ENCODE measurements at places on chromosomes 4 and X. TPM values are rescaled to one million over a fixed set of nuclear protein-coding genes. Genes with fewer than 3 reads are reported as not detected.

GRCh38 chr4:11039634-11040131, 355.1 kb upstream of the CLNK start:
- no peaks in the 10 kb centered on the region for H3K27me3 ChIP-seq
- no peak for DNase-seq
- H3K4me3 ChIP-seq = no peak overlapping the region

DNA sequence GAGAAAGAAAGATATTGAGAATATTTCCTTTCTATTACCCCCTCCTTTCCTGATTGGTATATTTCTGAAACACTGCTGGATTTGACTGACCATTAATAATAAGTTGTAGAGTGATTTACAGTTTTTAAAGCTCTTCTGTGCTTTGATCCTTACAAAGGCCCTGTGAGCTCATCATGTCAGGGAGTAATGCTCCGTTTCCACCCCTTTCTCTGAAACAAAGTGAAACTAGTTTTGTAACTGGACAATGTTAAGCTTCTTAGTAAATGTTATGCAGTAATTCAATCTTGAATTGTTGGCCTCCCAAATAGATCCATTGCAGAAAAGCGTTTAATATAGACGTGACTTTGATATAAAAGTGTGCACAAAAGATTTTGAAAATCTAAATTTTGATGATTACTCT, 190.1 kb upstream of the GNPDA2 start:
- no peaks in the 10 kb centered on the region for H3K4me1 ChIP-seq
- DNase-seq = no peak
- no peaks in the 10 kb centered on the region for H3K36me3 ChIP-seq

DNA sequence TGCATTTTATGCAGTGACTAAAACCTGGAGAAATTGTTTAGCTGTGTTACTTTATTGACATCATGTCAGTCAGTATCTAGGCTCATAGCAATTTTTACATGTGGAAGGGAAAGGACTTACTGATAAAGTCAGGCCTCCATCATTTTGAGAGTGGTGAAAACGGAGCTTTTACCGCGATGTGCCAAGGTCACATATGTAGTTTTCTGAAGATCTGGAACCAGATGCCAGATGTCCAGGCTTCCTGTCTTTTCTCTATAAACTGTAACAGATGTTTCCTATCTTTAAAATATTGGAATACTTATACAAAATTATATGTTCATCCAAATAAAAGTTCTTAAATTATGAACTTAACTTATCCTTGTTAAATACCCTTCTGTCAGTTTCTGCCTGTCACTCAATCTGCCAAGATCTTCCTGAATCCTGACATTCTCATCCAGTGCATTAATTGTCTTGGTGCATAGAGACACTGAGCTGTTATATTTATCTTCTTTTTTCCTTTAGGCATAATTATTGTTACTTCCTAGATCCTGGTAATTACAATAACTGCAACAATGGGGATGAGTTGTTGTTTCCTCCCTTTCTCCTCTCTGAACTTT, 1646.2 kb upstream of the TENM3 start:
- H3K4me3 ChIP-seq = no peak overlapping the region
- H3K27me3 ChIP-seq = no peaks in the 10 kb centered on the region
- H3K36me3 ChIP-seq = no peaks in the 10 kb centered on the region
- H3K27ac ChIP-seq = no peak overlapping the region

GRCh38 chr4:45004847-45005565, 278.6 kb upstream of the GNPDA2 start:
- H3K4me1 ChIP-seq = no peaks in the 10 kb centered on the region
- no peaks in the 10 kb centered on the region for H3K27me3 ChIP-seq
- H3K4me3 ChIP-seq = no peak overlapping the region
- H3K27ac ChIP-seq = no peak overlapping the region
- no peaks in the 10 kb centered on the region for H3K36me3 ChIP-seq

- no peaks in the 10 kb centered on the region for H3K4me1 ChIP-seq
- no peaks in the 10 kb centered on the region for H3K36me3 ChIP-seq
- H3K4me3 ChIP-seq = no peak overlapping the region
- H3K27me3 ChIP-seq = no peaks in the 10 kb centered on the region
- DNase-seq = no peak
These were observed 192.4 kb upstream of the RASGEF1B start for GRCh38 chr4:81664079-81664478.

DNA sequence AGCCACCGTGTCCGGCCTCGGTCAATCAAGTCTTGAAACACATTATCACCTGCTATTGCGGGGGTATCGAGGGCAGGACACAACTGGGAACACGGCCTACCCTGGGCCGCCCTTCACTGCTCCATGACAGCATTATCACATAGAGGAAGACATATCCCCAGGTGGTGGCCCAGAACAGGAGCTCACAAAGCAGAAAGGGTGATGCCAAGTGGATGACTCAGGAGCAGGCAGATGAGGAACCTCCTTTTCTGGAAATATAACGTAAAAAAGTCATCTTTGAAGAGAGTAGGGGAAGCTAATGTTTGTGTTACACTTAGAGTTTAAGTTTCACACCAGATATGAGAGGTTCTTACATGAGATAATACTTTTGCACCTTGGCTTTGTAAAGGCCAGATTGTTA, 5.3 kb upstream of the SUPT20HL1 start:
- peaks cover 55% of the 10 kb centered on the region for H3K27me3 ChIP-seq
- no peak overlapping the region for H3K4me3 ChIP-seq
- no peak for DNase-seq

- peaks cover 37% of the 10 kb centered on the region for H3K36me3 ChIP-seq
- no peak for DNase-seq
- no peak overlapping the region for H3K27ac ChIP-seq
- no peaks in the 10 kb centered on the region for H3K27me3 ChIP-seq
These were observed 28.5 kb upstream of the SLC25A6 start for GRCh38 chrX:1420371-1420770.

- peaks cover 24% of the 10 kb centered on the region for H3K27me3 ChIP-seq
- no peak for DNase-seq
- H3K4me1 ChIP-seq = peaks cover 4% of the 10 kb centered on the region
- H3K4me3 ChIP-seq = peak overlapping the region; percentile 58
These were observed 1.2 kb downstream of the NPNT start for GRCh38 chr4:105896461-105896942.

- no peak for DNase-seq
- no peaks in the 10 kb centered on the region for H3K36me3 ChIP-seq
- peaks cover 22% of the 10 kb centered on the region for H3K4me1 ChIP-seq
- H3K27ac ChIP-seq = peak overlapping the region; percentile 20
These were observed 100.9 kb upstream of the TBC1D9 start for GRCh38 chr4:140857111-140857510.

DNA sequence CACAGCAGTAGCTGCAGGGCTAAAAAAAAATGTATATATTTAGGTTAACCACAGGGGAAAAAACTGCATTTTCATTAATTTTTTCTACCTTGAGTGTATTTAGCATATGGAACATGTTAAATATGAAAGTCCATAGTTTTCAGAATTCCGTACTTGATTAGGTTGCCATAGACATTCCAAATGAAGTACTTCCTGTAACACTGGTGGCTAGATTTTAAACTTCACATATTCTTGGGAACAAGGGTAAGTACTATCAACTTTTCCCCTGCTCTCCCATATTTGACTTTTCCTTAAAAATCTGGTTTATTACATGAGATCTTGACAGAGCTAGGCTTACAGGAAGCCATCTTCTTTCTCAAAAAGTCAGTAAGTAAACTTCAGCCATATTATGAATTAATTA, 9.8 kb downstream of the SLC7A11 start:
- H3K27me3 ChIP-seq = no peaks in the 10 kb centered on the region
- no peaks in the 10 kb centered on the region for H3K36me3 ChIP-seq
- H3K4me1 ChIP-seq = no peaks in the 10 kb centered on the region
- no peak for DNase-seq

GRCh38 chr4:55758066-55758465, 61.5 kb upstream of the EXOC1L start:
- H3K27ac ChIP-seq = no peak overlapping the region
- no peaks in the 10 kb centered on the region for H3K27me3 ChIP-seq
- H3K4me1 ChIP-seq = peaks cover 3% of the 10 kb centered on the region
- no peaks in the 10 kb centered on the region for H3K36me3 ChIP-seq
- no peak overlapping the region for H3K4me3 ChIP-seq

- H3K4me3 ChIP-seq = no peak overlapping the region
- H3K27me3 ChIP-seq = no peaks in the 10 kb centered on the region
These were observed 18.2 kb downstream of the ADD1 start for GRCh38 chr4:2861631-2862436.

GRCh38 chr4:21811565-21811964, 137.0 kb downstream of the KCNIP4 start:
- no peaks in the 10 kb centered on the region for H3K36me3 ChIP-seq
- H3K4me3 ChIP-seq = no peak overlapping the region
- H3K4me1 ChIP-seq = no peaks in the 10 kb centered on the region
- H3K27me3 ChIP-seq = no peaks in the 10 kb centered on the region

GRCh38 chr4:147971116-147971515, 239.2 kb downstream of the ARHGAP10 start:
- H3K27me3 ChIP-seq = no peaks in the 10 kb centered on the region
- H3K36me3 ChIP-seq = no peaks in the 10 kb centered on the region
- no peak overlapping the region for H3K27ac ChIP-seq
- peaks cover 33% of the 10 kb centered on the region for H3K4me1 ChIP-seq

GRCh38 chrX:1673337-1673736, 58.5 kb downstream of the ASMT start:
- no peak overlapping the region for H3K27ac ChIP-seq
- no peak for DNase-seq
- no peaks in the 10 kb centered on the region for H3K36me3 ChIP-seq
- H3K27me3 ChIP-seq = no peaks in the 10 kb centered on the region

DNA sequence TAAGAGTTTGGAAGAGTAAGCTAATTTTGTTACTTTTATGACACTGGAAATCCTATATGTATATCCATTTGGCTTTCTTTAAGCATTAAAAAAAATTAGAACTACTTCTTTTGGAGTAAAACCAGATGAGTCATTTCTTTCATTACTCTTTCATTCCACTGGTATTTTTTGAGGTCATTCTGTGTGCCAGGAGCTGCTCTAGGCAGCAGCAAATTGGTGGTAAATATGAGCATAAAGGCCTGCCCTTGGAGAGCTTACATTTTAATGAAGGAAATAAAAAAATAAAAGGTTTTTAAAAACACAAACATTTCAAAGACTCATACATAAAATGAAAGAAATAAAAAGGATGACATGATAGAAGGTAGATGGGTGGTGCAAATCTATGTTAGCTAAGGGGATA, 37.4 kb downstream of the MID1 start:
- no peaks in the 10 kb centered on the region for H3K27me3 ChIP-seq
- peaks cover 4% of the 10 kb centered on the region for H3K4me1 ChIP-seq
- no peak overlapping the region for H3K4me3 ChIP-seq
- no peaks in the 10 kb centered on the region for H3K36me3 ChIP-seq

DNA sequence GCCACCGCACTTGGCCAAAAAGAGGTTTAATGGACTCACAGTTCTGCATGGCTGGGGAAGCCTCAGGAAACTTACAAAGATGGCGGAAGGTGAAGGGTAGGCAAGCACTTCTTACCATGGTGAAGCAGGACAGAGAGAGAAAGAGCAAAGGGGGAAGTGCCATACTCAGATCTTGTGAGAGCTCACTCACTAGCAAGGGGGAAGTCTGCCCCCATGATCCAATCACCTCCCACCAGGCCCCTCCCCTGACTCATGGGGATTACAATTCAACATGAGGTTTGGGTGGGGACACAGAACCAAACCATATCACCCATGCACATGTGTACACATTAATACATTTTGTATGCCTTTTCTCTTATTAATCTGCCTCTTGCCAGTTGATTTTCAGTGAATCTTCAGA, 77.2 kb upstream of the HSD17B10 start:
- no peaks in the 10 kb centered on the region for H3K4me1 ChIP-seq
- H3K4me3 ChIP-seq = no peak overlapping the region
- no peak for DNase-seq
- H3K36me3 ChIP-seq = no peaks in the 10 kb centered on the region

DNA sequence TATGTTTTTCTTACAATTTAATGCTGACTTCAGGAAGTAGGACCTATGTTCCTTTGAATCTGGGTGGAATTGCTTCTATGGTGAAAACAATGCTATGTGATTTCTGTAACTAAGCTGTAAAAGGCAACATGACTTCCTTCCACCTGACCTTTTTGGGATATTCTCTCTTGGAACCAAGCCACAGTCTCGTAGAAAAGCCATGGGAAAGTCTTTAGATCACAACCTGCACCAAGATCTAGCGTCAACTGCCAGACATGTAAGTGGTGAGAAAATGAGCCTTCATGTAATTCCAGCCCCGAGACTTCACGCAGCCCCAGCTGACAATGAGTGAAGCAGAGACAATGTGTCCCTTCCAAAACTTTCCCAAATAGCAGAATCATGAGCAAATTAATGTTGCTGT, 297.0 kb upstream of the DCAF8L1 start:
- no peak for DNase-seq
- no peak overlapping the region for H3K27ac ChIP-seq
- no peaks in the 10 kb centered on the region for H3K36me3 ChIP-seq
- H3K4me1 ChIP-seq = no peaks in the 10 kb centered on the region
- no peaks in the 10 kb centered on the region for H3K27me3 ChIP-seq
- H3K4me3 ChIP-seq = no peak overlapping the region

- H3K4me1 ChIP-seq = no peaks in the 10 kb centered on the region
- H3K4me3 ChIP-seq = no peak overlapping the region
- H3K27me3 ChIP-seq = no peaks in the 10 kb centered on the region
- H3K36me3 ChIP-seq = no peaks in the 10 kb centered on the region
- H3K27ac ChIP-seq = no peak overlapping the region
- DNase-seq = no peak
These were observed 19.9 kb upstream of the CLDN34 start for GRCh38 chrX:9947131-9947794.

DNA sequence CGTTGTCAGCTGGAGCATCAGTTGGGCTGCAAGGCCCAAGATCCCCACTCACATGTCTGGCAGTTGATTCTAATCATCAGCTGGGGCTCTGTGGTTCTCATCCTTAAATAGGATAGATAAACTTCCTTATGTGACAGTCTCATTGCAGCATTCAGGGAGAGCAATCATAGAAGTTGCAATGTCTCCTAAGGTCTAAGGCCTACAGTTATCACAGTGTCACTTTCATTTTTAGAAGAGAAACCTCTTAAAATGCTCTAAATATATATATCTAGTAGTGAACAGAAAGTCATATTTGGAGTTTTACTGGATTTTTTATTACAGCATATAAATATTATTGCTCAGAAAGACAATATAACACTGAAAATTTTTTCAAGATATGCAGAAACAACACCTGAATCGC, 226.0 kb upstream of the PPP1R2C start:
- no peaks in the 10 kb centered on the region for H3K36me3 ChIP-seq
- no peaks in the 10 kb centered on the region for H3K4me1 ChIP-seq
- H3K27ac ChIP-seq = no peak overlapping the region
- no peak overlapping the region for H3K4me3 ChIP-seq

DNA sequence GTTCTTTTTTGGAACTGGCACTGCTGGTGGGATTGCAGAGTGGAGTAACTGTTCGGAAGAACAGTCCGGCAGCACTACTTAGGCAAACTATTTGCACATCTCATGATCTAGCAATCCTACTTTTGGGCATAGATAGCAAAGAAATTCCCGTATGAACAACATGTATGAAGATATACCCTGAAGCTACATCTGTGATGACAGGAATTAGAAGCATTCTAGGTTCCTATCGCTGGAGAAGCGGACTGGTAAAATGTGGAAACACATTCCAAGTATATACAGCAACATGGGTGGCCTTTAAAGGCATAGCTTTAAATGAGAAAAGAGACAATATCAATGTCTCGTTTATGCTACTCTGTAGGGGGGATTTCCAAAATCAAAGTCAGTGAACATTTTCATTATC, 3.1 kb downstream of the DCAF16 start:
- H3K36me3 ChIP-seq = no peaks in the 10 kb centered on the region
- H3K4me1 ChIP-seq = peaks cover 32% of the 10 kb centered on the region
- no peak overlapping the region for H3K27ac ChIP-seq
- no peak overlapping the region for H3K4me3 ChIP-seq

Gene TIMM8A
- 24.2 TPM for total RNA-seq

Gene ZBTB33
- 5.2 TPM for total RNA-seq

Gene UFSP2
- total RNA-seq = 52.3 TPM

Gene TMSB15A
- total RNA-seq = 0.47 TPM

Gene PAGE1
- total RNA-seq = not detected

Gene RBMX
- total RNA-seq = 107 TPM

Gene TMEM150C
- 12.8 TPM for total RNA-seq

Measured in heart right ventricle (tissue), 16 donors.